ENCODE measurements at places on chromosomes 1 and 21.

GRCh38 chr1:242240077-242240476 is 241.2 kb upstream of the MAP1LC3C start:
- no peak for DNase-seq

- no peak for DNase-seq
Observed at GRCh38 chr21:36959020-36959835, 7.2 kb downstream of the HLCS start.

- DNase-seq = no peak
Observed at GRCh38 chr21:26965907-26966581, 844 bp downstream of the ADAMTS5 start.

DNA sequence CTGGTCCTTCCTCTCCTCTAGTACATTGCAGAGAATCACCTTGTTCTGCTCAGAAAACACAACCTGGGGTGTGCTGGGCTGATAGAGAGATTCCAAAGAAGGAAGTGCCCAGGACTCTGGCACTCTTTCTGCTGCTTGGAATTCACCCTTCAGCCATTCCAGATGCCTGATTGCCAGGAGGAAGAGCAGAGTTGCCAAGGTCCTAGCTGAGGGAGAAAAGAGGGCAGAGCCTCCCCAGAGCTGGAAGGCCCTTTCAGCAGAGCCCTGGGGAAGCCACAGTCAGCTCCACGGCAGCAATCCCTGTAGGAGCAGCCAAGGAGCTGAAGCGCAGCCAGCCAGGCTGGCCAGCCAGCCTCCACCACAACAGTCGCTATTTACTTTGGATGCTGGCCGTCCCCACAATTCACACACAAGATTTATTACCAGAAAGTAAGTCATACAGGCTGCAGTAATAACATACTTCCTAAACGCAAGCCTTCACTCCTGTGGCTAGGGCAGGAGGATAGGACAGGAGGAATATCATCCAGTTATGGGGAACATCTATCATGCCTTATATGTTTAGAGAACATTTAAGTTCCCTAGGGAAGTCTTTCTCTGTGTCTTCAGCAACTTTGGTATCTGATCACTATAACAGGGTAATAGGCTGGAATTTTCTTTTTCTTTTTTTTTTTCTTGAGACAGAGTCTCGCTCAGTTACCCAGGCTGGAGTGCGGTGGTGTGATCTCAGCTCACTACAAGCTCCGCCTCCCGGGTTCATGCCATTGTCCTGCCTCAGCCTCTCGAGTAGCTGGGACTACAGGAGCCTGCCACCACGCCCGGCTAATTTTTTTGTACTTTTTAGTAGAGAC is 36.6 kb upstream of the SLC44A3 start:
- no peak for DNase-seq

DNA sequence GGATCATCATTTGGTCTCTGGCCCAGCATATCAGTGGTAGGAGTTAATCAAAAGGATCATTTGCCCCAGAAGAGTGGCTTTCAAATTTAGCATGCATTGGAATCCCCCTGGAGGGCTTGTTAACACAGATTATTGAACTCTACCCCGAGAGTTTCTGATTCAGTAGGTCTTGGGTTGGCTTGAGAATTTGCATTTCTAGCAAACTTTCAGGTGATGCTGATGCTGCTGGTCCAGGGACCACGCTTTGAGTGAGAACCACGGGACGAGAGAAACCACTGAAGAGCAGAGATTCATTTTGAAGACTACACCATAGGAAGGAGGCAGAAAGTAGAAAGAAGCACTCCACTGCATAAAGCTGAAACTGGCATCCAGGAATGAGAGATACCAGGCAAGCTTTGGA is 81.3 kb upstream of the DUSP10 start:
- no peak for DNase-seq

DNA sequence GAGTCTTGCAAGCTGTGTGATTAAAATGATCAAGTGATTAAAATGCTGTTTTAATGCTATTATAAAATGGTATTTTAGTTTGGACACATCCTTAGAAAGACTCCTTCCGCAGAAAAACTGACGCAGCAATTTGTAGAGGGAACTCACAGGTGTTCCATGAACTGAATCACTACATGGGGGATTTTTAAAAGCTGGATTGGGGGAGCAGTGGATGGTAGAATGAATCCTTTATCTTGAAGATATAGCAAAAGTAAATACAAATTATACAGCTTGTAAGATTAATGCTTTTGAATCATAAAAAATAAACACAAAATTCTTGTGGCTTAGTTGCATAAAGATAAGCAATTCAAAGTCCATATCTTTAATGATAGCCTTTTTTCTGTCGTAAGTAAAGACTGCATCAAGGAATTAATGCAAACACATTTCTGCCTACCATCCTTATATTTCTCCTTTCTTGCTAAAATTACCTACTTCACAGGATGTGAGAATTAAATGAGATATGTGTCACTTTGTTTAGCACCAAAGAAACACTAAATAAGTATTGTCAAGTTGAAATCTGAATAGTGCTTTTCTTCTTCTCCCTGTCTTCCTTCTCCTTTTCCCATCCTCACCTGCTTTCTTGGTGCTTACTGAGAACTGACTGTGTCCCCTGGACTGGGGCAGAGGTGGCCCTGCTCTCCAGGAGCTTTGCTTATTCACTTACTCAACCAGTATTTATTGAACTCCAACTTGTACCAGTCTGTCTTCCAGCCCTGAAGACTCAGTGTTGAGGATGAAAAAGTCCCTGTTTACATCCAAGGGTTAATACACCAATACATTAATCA is 61.5 kb upstream of the F3 start:
- no peak for DNase-seq

GRCh38 chr21:31688603-31689368 is 29.3 kb downstream of the SOD1 start:
- no peak for DNase-seq

DNA sequence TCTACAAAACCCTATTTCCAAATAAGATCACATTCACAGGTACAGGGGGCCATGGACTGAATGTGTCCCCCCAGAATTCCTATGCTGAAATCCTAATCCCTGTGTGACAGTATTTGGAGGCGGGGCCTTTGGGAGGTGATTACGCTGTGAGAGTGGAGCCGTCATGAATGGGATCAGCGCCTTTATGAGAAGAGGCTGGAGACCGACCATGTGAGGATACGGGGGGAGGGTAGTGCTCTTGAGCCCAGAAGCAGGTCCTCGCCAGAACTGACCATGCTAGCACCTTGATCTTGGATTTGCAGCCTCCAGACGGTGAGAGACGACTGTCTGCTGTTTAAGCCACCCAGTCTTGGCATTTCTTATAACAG is 23.8 kb upstream of the KIF26B start:
- no peak for DNase-seq

DNA sequence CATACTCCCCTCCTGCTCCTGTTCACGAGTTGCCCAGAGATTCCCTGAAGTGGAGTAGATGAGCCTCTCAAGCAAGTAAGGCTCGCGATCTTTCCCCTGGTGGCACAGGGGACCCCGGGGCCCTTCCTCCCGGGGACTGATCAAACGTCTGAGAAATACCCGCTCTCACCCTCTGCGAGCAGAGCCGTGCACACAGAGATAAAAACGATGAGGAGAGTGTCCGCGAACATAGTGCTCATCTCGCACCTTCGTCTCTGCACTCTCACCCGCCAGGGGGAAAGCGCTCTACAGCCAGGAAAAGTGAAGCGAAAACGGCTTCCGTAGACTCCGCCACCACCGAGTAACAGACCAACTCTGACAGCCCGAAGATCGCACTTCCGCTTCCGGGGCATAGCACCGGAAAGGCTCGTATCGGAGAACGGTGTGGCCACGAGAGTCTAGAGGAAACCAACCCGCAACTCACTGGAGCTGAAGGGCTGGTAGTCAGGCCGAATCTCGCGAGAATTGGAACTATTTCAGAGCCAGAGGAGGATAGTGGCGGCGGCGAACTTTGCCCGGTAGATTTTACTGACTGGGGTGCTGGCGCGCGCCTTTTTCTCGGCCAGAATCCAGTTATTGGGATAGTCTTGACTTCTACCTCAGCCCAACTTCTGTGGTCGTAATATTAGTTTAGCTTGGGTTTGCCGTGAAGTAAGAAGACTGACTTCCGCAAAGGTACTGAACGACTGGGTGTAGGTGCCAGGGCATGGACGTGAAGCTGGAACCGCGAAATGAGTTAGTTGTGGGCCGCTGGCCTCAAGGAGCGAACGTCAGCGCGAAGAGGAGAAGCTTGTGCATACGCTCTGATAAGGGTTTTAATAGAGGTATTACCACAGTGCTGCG is at the start of gene TMCO1:
TMCO1 (minus strand) TSS at position 356 of the 882 bp plus-strand sequence; CDS start at position 239, 117 bp downstream.
- DNase-seq = peak; percentile 96
